Posterior vena cava (tissue), 2 donors: ENCODE measurements at places on chromosomes 5 and 9.

DNA sequence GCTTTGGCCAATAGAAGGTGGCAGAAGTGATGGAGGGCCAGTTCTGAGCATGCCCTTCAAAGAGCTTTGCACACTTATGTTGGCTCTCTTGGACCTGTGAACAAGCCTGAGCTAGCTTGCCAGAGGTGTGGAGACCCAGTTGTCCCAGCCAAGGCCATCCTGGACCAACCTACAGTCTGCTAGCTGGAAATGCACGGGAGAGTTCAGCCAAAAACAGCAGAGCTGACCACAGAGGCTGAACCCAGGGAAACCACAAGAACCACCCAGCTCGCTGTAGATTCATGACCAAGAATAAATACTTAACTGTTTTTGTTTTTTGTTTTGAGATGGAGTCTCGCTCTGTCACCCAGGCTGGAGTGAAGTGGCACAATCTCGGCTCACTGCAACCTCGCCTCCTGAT, 65.4 kb upstream of the HAND1 start:
- DNase-seq, result no peak

- no peak for DNase-seq
Observed at GRCh38 chr9:8206720-8207119, 407.1 kb upstream of the DMAC1 start.

DNA sequence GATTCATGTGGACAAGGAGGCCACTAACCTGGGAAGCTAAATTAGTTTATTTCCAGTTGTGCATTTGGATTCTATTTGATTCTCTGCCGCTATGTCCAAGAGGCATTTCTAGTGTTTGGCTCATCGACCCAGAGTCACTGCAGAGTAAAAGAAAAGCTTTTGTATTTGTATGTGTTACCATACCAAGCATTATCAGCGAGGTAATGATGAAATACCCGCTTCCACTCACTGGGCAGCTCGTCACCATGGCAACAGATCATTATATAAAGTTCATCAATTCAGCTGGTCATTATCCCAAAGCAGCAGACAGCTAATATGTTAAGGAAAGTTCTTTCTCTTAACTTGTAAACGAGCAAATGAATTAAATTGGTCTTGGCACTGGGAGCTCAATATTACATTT, 380.3 kb downstream of the SEMA5A start:
- no peak for DNase-seq

GRCh38 chr5:78509884-78510769, 138.4 kb downstream of the LHFPL2 start:
- peak; percentile 93 for DNase-seq

- DNase-seq, result no peak
Observed at GRCh38 chr5:179253730-179254129, 91.5 kb downstream of the ADAMTS2 start.
